ENCODE measurements at places on chromosomes 2 and 18.

- DNase-seq, result no peak
These were observed 150.3 kb downstream of the NDUFA10 start for GRCh38 chr2:239874636-239875356.

DNA sequence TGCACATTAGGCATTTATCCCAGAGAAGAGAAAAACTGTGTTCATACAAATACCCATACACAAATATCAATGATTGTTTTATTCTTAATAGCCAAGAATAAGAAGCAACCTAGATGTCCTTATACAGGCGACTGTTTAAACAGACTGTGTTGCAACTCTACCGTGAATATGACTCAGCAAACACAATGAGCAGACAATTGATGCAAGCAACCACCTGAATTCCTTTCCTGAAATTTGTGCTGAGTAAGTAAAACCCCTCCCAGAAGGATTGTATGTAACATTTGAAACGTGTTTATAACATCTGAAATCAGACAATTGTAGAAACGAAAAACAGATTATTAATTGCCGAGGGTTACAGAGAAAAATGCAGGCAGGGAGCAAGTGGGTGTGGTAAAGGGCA, 621.9 kb upstream of the SOX11 start:
- peak; percentile 59 for DNase-seq

GRCh38 chr2:189127756-189128155, 51.8 kb downstream of the COL5A2 start:
- no peak for DNase-seq

DNA sequence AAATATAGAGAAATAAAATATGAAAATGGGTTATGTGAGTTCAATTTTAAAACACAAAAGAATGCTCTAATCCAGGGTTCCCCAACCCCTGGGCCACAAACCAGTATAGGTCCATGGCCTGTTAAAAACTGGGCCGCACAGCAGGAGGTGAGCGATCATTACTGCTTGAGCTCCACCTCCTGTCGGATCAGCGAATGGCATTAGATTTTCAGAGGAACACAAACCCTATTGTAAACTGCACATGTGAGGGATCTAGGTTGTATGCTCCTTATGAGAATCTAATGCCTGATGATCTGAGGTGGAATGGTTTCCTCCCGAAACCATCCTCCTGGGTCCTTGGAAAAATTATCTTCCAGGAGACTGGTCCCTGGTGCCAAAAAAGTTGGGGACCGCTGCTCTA, 34.7 kb downstream of the TTR start:
- DNase-seq, result no peak

DNA sequence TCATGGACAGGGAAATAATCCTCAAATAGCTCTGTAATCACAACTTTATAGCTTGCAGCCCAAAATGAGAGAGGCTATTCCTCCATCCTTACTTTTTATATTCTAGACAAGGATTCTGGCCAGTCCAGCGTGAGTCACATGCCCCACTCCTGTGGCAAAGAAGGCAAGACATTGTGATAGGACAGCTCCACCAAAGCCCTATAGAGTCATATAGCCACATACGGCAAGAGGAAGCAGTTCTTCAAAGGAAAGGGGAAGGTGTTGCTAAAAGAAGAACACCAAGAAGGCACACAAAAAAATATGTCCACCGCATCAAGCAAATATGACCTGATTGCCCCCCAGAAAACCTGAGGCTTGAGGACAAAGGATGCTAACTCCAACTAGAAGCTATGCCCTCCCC, 3.4 kb upstream of the GFPT1 start:
- DNase-seq, result no peak

DNA sequence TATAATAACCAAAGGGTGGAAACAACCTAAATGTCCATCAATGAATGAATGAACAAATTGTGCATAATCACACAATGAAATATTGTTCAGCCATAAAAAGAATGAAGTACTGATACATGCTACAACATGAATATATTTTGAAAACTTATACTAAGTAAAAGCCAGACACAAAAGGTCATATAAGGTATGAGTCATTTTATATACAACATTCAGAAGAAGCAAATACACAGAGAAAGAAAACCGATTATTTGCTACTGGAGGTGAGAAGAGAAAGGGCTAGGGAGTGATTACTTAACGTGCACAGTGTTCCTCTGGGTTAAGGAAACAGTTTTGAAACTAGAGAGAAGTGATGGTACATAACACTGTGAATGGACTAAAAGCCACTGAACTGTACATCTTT, 105.3 kb downstream of the GORASP2 start:
- DNase-seq, result no peak

DNA sequence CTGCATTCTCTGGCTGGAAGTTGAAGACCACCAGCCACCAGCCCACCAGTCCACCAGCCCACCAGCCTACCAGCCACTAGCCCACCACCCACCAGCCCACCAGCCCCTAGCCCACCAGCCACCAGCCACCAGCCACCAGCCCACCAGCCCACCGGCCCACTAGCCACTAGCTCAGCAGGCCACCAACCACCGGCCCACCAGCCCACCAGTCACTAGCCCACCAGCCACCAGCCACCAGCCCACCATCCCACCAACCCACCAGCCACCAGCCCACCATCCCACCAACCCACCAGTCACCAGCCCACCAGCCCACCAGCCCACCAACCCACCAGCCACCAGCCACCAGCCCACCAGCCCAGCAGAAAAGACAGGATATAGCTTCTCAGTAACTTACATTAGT, 18.6 kb upstream of the TMEM131 start:
- no peak for DNase-seq

GRCh38 chr2:199307461-199307860, 150.3 kb downstream of the SATB2 start:
- DNase-seq, result no peak

- no peak for DNase-seq
These were observed 170.3 kb downstream of the HDAC4 start for GRCh38 chr2:239230318-239231052.

- DNase-seq, result no peak
These were observed 118.6 kb upstream of the CDC42EP3 start for GRCh38 chr2:37790019-37790418.

DNA sequence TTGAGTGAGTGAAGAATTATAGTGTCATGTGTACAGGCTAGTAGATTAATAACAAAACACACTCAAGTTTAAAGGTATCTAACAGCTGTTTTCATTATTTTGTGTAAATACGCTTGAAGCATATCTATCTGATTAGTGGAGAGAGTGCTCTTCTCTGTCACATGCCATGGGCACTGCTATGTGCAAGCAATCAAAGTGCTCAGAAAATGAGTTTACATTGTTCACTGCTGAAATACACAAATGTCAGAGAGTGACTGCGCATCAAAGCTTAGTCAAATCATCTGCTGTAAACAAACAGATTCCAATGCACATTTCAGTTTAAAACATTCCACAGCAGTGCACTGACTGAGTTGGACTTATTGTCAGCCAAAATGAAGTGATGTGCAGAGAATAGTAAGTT, 423.4 kb downstream of the ZEB2 start:
- no peak for DNase-seq

DNA sequence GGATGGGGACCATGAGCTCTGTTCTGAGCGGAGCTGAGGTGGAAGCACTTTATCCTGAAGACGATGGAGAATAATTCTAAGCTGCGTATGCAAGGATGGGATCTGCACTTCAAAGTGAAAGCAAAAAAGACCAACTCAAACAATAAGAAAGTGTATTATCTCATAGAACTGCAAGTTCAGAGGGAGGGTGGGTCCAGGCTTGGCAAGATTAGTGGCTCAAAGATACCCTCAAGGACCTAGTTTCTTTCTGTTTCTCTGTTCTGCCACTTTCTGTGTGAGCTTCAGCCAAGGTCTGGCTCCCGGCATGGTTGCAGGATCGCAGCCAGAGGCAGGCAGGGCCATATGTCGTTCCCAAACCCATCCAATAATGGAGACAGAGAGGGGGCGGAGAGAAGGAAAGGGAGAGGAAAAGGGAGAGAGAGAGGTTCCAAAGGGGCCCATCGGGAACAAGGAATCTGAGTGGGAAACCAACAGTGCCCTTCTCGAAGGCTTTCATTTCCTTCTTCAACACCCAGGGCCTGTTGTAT, 169.2 kb upstream of the NCK2 start:
- DNase-seq, result no peak

DNA sequence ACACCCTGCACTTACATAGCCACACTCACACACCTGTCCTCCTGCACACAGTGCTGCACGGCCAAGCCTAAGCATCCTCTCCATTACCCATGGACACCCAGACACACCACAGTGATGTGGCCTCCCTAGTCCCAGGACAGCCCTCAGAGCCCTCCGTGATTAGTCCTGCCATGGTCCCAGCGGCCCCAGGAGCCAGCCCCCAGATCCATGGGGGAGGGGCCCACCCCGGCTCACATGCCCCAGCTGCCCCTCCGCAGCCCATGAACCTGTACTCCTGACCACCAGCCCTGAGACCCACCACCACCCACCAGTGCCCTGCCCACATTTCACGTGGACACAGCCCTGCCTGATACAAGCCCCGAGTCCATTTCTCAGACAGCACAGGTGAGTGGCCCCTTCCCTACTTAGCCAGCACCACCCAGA, 8.1 kb upstream of the DUSP2 start:
- DNase-seq, result no peak

- DNase-seq, result no peak
These were observed 1.2 kb downstream of the MBOAT2 start for GRCh38 chr2:9002313-9002636.

DNA sequence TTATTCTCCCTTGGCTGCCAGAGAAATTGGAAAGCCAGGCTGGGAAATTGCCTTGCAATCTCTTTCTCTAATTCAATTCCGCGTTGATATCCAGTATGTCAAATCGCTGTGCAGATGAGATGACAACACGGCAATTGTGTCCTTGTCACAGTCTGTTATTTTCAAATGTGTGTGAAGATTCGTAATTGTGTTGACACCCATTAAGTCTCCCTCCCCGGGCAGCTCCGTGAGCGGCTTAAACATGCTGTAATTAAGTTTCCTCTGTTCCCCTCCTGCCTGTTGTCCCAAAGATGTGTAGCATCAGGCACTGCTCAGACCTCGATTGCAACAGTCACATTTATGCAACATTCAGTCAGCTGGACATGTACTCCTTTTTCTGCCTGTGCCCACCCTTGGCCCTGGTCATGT, 209.5 kb downstream of the LPIN1 start:
- DNase-seq, result no peak

Data from NCI-H345 (cell line).